ENCODE measurements at places on chromosomes 3 and 15.
A peak's percentile ranks its signal among the peaks of the same experiment; 100 is the strongest.

DNA sequence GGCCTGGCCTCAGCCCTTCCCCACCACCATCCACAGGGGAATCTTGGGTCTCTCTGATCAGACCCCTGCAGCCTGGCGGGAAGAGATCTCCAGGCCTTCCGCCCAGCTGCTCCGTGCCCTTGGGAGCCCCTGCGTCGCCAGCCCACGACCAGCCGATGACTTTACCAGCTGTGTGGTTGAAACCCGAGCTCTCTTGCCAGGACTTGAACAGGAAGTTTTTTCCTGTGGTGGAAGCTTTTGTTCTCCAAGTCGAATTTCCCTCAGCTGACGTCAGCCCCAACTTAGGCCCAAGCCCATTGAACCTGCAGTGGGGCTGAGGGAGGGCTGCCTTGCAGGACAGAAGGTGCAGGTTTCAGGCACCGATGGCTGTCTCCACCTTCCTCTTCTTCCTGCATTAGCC, 51.7 kb upstream of the SMAD3 start:
- DNase-seq: no peak

DNA sequence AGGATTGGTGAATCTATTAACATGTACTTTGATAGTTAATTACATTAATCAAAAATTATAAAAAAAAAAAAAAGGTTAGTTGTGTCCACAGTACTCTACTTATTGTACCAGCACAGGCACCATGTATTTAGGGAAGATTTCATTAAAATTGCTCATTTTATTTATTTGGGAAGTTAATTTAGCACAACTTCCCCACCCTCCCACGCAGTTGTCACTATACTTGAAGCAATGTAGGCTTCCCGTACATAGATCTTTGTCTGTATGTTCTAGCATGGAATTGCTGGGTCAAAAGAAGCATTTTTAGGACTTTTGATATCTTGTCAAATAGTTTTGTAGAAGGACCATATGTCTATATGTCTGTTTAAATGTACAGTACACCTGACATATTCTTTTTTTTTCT, 4.4 kb downstream of the GPR27 start:
- DNase-seq: no peak

GRCh38 chr15:51218299-51218938, 120.0 kb downstream of the CYP19A1 start:
- no peak for DNase-seq

GRCh38 chr3:170419557-170420087, 954 bp downstream of the CLDN11 start:
- DNase-seq: no peak

GRCh38 chr15:100310041-100310405, 31.8 kb downstream of the ADAMTS17 start:
- DNase-seq: no peak

GRCh38 chr3:16770021-16770420, 114.7 kb upstream of the PLCL2 start:
- no peak for DNase-seq

DNA sequence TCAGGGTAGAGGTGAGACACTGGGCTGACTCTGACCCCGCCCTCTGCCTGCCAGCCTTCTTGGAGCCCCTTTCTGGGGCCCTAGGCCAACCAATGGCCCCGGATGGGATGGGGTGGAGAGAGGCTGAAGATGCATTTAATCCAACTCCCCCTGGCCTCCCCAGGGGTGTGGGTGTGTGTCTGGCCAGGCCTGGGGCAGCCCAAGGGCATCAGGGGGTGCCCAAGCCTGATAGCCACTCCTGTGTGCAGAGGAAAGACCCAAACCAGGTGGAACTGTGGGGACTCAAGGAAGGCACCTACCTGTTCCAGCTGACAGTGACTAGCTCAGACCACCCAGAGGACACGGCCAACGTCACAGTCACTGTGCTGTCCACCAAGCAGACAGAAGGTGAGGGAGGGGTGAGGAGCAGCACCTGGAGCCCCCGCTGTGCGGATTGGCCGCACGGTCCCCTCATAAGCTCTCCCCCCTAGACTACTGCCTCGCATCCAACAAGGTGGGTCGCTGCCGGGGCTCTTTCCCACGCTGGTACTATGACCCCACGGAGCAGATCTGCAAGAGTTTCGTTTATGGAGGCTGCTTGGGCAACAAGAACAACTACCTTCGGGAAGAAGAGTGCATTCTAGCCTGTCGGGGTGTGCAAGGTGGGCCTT, 9.5 kb downstream of the SPINT1 start:
- DNase-seq: no peak

GRCh38 chr15:52071570-52071969, 41.0 kb downstream of the BCL2L10 start:
- no peak for DNase-seq

- DNase-seq: no peak
Observed at GRCh38 chr3:13824521-13825310, 55.2 kb downstream of the WNT7A start.

DNA sequence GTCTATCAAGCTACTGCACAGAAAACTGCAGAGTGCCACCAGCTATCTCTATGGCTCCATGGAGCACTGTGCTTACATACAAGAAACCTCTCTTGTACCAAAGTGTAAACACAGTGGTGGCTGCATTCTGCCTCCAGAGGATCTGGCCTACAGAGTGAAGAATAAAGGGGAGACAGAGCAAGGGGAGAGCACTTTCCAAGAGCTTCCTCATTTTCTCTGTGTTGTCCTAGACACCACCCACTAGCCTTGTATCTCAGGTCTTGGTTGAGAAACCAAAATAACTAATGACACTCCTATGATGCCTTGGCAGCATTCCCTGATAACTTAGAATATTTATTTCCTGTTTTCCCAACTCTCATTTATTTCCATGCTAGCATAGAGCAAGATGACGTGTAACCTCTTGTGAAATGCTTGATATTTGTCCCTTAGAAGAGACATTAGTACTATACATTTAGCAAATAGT, 56.9 kb upstream of the PHLDB2 start:
- peak; percentile 65 for DNase-seq

DNA sequence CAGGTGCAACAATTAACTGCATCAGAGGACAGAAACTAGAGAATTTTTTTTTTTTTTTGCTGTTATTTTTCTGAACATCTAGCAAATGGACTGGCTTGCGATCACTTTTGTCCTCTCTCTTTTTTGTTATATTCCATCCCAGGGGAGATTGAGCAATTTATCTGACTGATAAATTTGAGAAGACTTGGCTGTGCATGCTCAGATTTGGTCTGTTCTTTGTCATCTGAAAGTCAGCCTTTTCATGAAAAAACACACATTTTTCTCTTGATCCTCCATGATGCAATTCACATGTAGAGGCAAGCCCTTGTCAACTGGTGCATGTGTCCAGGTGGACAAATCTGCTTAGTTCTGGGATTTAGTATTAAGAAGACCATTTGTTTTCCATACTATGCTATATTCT, 309.3 kb downstream of the LRRC3B start:
- DNase-seq: no peak

GRCh38 chr3:12287727-12288181, 1.1 kb upstream of the PPARG start:
- no peak for DNase-seq

- DNase-seq: no peak
Observed at GRCh38 chr3:8607234-8608040, 37.2 kb downstream of the SSUH2 start.

- no peak for DNase-seq
Observed at GRCh38 chr3:188440340-188440972, 286.5 kb downstream of the LPP start.

GRCh38 chr15:89631902-89632264, 23.4 kb downstream of the KIF7 start:
- DNase-seq: no peak

DNA sequence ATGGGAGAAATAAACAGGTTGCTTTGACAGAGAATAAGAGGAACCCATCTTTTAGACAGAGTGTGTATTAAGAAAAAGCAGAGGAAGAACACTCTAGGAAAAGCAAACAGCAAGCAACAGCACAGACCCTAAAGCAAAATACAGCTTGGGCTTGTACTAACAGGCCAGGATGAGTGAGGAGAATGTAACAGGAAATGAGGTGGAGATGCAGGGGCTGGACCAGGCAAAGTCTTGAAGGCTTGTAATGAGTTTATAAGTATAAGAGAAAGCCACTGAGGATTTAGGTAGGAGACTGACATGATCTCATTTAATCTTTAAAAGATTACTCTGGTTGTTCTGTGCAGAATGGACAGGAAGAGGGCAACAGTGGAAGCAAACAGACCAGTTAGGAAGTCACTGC, 4.9 kb downstream of the UBR1 start:
- no peak for DNase-seq

GRCh38 chr3:190056742-190057141, 64.0 kb downstream of the P3H2 start:
- DNase-seq: no peak

DNA sequence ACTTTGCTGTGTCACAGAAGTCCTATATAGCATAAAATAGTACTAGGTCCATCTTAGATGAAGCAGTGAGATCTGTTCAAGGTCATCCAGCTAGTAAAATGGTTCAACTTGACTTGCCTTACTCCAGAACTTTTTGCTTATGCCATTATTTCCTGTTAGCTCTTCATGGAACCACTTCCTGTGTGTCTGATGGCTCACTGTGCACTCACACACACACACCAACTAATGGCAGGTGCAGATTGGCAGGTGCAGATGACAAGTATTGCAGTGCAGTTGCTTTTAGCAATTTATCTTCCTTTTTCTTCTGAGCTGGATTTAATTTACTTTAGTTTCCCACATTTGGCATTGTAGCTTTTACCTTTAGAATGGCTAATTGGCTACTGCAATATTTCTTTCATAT, 29.8 kb downstream of the GOLGA8S start:
- DNase-seq: no peak

DNA sequence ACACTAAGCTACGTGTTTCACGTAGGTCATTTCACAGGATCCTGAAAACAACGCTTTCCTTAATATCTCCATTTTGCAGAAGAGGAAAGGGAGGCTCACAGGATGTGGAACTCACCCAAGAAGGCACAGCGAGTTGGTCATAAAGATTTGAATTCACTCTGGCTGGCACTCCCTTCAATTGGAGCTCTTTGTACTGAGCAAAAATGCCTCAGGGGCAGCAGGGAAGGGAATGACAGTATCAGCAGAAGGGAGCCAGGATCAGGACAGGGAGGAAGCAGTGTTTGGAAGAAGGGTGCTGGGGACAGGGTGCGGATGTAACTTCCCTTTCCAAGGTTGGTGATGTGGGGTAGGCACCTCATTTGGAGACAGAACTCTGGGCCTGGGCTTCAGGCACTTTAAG, 1.1 kb upstream of the ST6GAL1 start:
- no peak for DNase-seq

DNA sequence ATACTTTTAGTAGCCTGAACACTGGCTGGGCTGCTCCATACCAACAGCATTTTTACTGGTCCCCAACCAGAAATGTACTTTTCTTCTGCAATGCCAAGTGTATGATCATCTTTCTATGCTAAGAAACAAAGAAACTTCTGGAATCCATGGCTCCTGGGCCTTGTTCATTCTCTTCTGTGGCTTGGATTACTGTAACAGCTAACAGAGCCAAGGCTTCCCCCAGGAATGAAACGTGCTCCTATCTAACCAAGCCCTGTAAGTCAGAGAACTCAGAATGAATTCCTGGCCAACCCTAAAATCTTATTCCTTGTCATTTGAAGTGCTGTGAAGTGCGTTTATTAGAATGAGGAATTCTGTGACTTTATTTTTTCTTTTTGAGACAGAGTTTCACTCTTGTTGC, 102.9 kb upstream of the RAD18 start:
- DNase-seq: no peak

DNA sequence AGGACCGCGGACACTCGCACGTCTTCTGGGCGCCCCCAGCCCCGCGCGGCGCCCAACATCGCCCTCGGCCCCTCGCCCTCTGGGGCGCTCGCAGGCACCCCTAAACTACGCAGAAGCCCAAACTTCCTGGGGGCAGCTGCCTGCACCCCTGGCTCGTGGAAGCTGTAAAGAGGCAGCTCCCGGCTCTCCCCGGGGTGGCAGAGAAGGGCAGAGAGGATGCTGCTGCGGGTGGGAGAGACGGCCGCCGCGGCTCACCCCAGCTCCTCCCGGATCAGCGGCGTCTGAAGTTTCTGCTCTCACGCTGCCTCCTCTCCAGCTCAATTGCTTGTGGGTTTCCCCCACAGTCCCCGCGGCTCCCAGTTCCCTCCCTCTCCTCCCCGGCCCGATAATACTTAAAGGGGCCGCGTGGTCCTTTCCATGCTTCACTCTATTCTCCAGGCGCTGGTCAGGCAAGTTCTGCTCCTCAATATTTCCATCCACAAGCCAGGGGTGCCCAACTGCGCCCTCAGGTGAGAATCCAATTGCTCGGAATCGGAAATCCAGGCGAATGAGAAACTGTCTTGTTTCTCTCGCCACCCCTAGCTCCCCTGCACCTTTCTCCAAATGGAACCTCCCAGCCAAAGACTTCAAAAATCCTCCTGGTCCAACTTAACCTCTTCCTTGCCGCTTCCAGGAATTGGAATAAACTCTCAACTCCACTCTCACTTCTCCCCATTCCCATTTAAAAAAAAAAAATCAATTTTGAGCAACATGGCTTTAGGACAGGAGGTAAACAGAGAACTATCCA, 748.5 kb downstream of the ROBO1 start:
- peak; percentile 60 for DNase-seq

GRCh38 chr3:46483825-46484224, 14.0 kb upstream of the RTP3 start:
- DNase-seq: no peak

GRCh38 chr3:196965804-196966173, 2.8 kb downstream of the PIGZ start:
- DNase-seq: no peak

DNA sequence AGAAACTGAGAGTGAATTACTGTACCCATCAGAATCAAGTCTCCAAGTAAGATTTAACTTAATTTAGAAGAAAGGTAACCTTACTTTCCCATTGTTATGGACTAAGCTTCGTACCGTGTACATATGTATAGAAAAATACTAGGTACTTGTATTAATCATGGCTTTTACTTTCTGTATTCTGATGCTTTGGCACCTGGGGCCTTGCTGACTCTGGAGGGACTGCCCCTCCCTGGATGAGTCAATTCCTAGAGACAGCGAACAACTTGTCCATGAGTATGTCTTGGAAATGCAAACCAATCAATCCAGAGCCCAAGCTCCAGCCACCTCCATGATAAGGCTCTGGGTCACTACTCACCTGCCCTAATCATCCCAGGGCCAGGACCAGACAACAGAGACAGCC, 50.0 kb upstream of the DGKG start:
- DNase-seq: no peak

GRCh38 chr3:14614862-14615261, 36.7 kb upstream of the CCDC174 start:
- no peak for DNase-seq

DNA sequence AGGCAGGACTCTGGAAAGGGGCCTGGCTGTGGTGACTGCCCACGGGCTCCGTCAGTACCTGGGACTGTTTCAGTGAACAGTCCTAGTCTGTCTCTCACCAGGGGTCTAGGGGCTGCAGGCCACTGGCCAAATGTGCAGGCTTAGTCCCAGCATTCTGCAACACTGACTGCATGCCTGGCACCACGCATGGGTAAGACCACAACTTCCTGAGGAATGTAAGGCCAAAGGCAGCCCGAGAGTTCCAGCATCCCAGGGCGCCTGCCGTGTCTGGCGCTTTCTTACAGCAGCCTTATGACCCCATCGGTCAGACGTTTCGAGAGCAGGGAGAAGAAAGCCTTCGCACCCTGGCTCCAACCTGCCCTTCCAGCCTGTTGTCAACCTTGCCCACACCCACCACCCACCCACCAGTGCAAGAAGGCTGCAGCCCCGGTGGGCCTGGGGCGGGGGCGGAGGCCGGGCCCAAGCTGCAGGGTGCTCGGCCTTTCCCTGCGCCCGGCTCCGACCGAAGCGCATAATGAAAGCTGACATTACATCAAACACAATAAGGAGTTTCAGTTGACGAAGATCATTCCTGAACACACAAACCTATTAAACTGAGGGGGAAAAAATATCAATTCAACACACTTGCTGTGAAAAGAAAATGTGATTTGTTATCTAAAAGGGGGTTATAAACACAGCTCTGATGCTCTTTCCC, 29.5 kb upstream of the TMEM115 start:
- no peak for DNase-seq
